ENCODE measurements at places on chromosomes 1 and 21. TPM values are rescaled to one million over a fixed set of nuclear protein-coding genes. Genes with fewer than 3 reads are reported as not detected.

DNA sequence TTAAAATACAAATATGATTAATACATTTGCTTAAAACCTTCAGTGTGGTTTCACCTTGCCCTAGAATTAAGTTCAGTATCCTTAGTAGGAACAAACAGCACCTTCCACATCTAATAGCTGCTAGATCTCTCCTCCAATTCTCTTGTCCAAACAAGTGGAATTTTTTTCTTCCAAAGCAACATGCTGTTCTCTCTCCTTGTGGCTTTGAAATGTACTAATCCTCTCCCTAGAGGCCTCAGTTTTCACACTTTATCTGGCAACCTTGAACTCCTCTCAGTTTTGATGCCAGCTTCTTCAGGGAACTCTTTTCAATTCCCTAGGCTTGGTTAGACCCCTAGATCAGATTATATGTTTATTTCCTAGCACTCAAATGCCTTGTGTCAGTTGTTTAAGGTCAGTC, 87.0 kb downstream of the GLUL start:
- no peak for DNase-seq

DNA sequence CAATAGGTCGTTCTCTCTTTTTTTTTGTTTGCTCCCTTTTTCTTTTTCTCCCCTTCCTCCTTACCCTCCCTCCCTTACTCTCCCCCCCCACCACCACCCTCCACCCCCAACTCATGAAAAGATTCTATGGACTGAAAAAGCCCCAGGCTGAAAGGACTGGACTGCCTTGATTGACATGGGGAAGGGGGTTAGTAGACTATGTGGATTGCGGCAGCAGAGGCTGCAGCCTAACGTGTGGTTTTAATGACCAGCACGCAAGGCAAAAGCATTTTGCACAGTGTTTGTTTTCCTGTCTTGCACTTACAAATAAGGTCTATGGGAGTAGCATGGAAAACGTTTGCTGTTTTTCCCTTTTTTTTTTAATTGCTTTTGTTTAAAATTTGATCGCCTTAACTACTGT, 5.5 kb downstream of the ZBTB18 start:
- no peak for DNase-seq

DNA sequence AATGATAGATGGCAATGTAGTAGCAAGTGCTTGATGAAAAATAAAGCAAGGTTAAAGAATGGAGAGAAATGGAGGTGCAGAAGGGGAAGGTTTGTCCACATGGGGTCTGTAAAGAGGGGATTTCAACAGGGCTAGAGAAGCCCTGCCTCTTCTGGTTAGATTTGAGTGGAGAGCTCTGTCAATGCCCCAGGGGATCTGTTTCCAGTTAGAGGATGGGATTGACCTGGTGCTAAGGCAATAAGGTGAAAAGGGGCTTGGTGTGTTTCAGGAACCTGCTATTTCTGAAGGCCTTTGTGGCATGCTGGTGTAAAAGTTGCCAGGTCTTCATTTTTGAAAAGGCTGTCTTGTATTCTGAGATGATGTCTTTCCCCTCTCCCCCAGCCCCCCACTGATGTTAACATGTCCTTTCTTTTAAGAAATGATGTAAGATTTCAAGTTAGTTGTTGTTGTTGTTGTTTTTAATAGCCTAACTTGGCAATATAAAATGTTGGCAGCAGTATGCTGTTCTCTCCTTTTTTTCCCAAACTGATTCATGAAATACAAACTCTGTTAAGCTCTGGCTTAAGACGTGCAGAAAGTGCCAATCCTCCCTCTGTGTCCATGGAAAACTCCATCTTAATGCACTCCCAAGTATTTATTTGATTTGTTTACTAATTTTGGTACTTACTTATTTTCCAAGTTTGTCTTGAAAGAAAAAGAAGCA, 370.3 kb upstream of the ADGRL2 start:
- no peak for DNase-seq

- peak; percentile 42 for DNase-seq
Observed at GRCh38 chr1:20124456-20125057, 5.2 kb upstream of the PLA2G2D start.

DNA sequence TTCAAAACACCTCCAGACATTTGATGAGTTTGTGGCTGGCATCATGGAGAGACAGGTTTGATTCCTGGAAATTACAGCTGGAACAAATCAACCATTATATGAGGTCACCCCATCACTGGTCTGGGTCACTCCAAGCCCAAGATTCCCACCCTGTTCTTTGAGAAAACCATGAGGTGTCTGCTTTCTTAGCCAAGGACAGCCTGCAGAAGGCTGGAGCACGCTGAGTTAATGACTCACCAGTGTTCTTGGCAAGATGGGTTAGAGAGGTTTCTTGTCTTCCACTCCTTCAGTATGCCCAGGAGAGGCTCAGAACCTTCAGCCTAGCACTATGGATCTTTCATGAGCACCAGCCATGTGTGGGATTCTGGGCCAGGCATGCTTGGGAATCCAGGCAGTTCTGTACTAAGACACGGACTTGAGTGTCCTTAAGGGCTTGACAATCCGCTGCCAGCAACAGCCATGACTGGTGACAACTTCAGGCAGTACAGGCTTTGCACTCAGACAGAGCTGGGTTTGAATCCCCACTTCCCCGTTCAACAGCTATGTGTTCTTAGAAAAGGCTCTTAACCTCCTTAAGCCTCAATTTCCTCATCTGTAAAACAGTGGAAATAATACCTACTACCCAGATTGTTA, 43.9 kb downstream of the GRHL3 start:
- no peak for DNase-seq

DNA sequence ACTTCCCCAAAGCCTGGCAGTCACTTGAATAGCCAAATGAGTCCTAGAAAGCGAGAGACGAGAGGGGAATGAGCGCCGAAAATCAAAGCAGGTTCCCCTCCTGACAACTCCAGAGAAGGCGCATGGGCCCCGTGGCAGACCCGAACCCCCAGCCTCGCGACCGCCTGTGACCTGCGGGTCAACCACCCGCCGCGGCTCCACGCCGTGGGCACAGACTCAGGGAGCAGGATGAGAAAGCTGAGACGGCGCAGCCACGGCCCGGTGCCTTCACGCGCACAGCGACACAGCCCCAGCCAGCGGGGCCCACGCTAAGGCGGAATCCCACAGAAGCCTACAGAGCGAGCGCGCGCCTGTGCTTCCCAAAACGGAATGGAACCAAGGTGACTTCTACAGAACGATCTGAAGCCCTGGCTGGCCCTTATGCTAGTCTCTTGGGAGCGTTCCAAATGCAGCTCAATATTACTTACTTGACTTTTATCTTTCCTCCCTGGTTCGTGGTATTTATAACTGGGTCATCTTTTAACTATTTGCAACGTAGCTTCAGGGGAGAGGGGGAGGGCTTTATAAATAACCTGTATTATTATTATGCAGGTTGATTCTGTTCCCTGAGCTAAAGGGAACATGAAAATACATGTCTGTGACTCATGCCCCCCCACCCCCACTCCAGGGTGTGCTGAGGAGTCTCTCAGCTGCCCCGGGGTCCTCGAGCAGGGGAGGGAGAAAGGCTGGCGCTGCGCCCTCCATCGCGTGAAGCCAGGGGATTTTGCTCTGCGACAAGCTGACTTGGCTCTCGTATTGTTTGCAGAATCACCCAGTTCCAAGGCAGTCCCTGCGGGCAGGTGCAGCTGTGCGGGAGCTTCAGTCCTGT, 1.7 kb downstream of the TSPEAR start:
- peak; percentile 50 for DNase-seq

DNA sequence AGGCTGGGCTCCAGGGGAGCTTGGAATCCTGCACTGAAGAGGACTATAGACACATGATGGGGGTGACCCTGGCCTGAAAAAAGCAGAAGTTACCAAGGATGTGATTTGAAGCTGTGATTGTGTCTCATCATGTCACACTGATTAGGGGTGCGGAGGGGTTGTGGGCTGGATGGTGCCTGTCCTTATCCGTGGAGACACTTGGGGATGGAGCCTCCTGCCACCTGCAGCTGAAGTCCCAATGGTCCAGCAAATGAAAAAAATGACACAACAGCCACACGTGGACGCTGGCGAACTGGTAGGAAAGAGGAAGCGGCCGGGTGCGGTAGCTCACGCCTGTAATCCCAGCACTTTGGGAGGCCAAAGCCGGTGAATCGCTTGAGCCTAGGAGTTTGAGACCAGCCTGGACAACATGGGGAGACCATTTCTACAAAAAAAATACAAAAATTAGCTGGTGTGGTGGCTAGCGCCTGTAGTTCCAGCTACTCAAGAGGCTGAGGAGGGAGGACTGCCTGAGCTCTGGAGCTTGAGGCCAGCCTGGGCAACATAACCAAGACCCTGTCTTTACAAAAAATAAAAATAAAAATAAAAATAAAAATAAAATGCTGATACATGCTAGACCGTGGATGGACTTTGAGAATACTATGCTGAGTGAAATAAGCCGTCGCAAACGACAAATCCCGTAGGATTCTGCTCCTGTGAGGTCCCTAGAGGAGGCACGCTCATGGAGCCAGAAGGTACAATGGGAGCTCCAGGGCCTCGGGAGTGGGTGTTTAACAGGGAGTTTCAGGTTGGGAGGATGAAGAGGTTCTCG, 838 bp upstream of the IBA57 start:
- DNase-seq: no peak

DNA sequence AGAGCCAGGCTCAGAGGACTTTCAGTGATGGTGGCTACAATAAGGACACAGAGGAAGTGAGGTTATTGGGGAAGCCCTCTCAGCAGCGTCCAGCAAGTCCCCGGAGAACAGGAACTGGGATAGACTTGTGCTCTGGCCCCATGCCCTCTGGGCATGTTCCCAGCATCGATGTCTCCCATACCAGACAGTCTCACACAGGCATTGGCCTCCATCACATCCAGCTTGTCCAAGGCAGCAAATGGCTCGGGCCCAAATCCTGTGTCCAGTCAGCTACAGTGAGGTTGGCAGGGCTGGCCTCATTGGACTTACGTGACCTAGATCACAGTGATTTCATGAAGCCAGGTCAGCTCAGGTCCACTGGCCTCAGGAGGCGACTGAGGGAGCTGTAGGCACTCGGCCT, 19.6 kb upstream of the TMEM54 start:
- DNase-seq: no peak

GRCh38 chr1:180031664-180032063, 77.1 kb downstream of the CEP350 start:
- no peak for DNase-seq

GRCh38 chr1:93591676-93592550, 89.7 kb downstream of the BCAR3 start:
- DNase-seq: no peak

- no peak for DNase-seq
Observed at GRCh38 chr21:38263493-38263892, 6.7 kb downstream of the KCNJ15 start.

- no peak for DNase-seq
Observed at GRCh38 chr1:235907187-235907896, 40.6 kb upstream of the LYST start.

DNA sequence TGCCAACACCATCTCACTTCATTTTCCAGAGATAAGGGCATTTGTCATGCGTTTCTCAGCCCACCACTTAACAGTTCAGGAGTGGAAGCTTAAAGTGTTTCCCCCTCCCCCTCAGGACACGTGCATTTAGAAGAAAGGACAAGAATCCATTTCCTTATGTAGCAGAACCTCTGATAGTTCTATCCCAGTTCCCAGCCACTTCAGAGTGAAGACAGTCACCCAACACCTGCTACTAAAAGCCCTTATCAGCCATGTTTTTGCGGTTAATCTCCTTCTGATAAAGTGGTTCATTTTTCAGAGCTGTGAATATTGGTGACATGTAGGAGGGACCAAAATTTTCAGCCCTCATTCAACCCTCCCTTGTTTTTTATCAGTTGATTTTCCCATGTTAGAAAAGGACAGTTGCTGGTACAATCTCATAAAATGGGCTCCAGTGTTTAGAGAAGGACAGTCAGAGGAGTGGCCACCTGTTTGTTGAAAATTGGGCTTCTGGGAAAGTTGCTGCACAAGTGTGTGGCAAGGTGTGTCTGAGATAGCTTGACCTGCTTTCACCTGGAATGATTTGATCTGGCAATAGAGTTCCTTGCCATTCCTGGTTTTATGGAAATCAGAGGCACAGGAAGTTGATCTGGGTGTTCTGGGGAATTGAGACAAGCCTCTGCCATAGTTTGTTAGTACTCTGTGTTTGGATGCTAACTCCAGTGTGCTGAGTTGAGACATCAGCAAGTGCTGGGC, 114.0 kb downstream of the PPP1R12B start:
- no peak for DNase-seq

DNA sequence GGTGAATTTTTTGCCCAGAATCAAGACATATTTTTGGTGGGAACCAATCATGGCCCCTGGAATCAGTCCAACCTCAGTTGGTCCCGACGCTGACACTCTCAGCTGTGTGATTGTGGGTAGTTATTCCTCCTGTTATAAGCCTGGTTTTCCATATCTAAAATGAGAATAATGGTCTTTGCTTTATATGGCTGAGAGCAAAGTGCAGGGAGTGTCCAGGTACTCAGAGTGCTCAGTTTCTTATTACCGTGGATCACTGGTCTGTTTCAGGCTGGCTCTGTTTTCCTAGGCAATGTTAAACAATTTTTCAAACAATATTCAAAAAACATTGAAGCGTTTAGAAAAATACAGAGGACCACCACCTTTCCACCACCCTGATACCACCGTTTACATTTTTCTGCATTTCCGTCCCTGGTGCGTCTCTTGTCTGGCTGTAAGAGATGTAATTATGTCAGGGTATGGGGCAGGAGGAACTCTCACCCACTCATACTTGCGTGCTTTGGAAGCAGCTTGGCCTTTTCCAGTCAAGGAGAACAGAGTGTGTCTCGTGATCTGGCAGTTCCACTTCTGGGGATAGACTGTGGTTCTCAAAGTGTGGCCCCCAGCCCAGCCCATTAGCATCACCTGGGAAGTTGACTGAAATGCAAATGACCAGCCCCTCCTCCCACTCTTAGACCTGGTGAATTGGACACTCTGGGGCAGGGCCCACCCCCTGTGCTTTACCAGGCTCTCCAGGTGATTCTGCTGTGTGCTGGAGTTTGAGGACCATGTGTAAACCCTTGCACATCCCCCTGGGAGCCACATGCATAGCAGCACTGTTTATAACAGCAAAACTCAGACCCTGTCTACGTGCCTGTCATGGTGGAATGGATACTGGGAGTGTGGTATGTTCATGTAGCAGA, 6.8 kb downstream of the MX1 start:
- no peak for DNase-seq

GRCh38 chr1:167683226-167683625, 38.6 kb upstream of the MPZL1 start:
- DNase-seq: no peak

GRCh38 chr1:20211511-20211931, 25.2 kb upstream of the PLA2G2C start:
- peak; percentile 80 for DNase-seq

DNA sequence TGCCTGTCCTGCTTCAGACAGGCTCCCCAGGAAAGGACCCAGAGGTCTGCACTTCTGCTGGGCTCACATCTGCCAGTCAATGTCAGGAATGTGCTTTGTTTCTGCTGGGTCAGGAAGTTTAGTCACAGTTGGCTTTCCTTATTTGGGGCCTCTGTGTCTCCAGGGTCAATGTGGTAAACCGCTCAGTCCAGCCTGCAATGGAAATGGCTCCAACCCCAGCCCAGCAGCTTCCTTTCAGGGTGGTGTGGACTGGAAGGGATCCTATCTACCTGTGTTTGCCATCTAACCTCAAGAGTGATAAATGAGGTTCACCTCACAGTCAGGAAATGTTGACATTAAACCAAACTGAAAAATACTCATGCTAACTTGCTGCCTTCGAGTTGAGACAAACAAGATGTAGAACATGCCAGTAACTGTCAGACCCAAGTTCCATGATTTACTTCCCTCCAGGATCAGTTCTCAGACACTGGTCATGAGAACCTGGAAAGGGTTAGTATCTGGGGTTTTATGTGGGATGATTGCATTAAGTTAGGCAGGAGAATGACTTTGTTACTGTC, 20.3 kb downstream of the ENO1 start:
- DNase-seq: no peak

RCAN3 gene
- total RNA-seq: 8.8 TPM

RHBDL2 gene
- 1.6 TPM for total RNA-seq

KCNH1 gene
- 0.32 TPM for total RNA-seq

LEMD1 gene
- total RNA-seq: not detected

All from breast epithelium (tissue), 4 donors.